ENCODE measurements at places on chromosomes 16 and 17.

- no peak for DNase-seq
Measured at GRCh38 chr17:73230088-73230487, 31.6 kb downstream of the CPSF4L start.

- DNase-seq = no peak
Measured at GRCh38 chr16:75087375-75087979, 29.1 kb downstream of the LDHD start.

DNA sequence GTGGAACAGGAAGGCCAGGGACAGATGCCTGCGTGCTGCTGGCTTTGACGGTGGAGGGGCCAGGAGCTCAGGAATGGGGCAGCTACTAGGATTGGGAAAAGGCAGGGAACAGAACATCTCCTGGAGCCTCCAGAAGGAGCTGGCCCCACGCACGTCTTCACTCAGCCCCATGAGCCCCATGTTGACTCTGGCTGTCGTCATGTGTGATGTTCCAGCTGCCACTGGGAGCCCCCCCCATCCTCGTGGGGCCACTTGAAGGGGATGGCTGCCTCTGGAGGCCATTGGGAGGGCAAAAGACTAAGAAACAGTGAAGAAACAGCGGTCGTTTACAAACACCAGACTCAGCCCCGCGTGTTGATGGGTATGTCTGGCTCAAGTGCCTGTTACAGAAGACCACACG is 18.5 kb upstream of the APRT start:
- DNase-seq = no peak

GRCh38 chr17:42835732-42836131 is 2.5 kb downstream of the PSME3 start:
- no peak for DNase-seq

DNA sequence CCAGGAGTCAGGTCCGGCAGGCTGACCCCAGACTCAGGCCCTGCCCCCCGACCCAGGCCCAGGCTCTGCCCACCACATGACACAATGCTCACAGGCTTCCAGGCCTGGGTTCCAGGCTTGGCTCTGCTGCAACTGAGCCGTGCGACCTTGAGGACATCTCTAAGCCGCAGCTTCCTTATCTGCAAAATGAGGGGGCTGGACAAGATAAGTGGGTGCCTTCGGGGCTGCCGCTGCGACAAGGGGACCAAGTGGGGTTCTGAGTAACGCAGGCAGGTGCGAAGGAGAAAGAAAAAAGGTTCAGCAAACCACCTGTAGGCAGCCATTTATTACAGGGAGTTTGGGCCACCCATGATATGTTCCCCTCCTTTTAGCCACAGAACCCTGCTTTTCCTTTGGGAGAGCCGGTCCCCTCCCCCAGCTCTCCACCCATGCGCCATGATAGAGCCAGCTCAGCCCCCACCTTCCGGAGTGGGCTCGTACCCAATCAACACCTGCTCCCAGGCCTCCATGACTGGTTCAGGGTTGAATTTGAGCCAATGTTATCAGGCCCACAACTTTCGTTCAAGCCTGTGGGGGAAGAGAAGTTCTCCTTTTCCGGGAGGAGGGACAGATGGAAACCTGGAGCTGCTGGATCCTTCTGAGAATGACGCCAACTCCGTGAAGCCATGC is 38.2 kb downstream of the RTN4RL1 start:
- no peak for DNase-seq

- DNase-seq = no peak
Measured at GRCh38 chr17:64648234-64648633, 13.9 kb downstream of the SMURF2 start.

DNA sequence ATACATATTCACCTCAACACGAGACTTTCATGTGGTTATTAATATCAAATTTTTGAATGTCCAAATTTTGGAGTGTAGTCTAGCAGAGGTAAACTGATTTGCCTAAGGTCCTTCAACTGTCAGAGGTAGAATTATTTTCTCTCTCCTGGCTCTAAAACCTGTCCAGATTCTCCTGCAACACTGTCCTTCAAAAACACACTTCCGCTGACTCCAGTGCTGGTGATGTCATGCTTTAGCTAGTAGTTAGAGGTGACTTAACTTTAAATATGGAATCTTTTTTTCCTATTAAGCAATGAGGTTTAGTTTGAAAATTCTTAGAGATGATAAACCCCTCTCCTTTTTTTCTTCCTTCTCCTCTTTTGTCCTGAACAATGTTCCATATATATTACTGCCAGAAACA is 10.8 kb upstream of the CBLN1 start:
- DNase-seq = no peak

DNA sequence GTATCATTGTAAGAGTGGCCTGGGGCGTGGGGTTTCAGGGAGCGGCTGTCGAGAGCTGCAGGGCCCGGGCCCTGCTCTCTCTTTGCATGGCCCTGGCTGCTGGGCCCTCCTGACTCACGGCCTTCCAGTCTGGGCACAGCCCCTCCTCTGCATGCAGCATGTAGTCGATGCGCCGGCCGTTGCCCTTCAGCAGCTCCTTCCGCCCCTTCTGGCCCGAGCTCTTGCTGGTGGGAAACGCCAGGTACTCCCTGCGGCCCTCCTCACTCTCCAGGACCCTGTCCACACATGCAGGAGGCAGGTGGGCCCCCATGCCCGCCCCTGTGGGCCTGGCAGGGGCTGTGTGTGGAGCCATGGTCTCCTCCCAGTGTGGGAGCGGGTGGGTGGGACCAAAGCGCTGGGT is 50.7 kb downstream of the PRMT7 start:
- no peak for DNase-seq

GRCh38 chr16:19113577-19114358 is at the start of gene ITPRIPL2:
ITPRIPL2 (plus strand) TSS chr16:19113964; CDS start chr16:19114462, 498 bp downstream.
- no peak for DNase-seq

DNA sequence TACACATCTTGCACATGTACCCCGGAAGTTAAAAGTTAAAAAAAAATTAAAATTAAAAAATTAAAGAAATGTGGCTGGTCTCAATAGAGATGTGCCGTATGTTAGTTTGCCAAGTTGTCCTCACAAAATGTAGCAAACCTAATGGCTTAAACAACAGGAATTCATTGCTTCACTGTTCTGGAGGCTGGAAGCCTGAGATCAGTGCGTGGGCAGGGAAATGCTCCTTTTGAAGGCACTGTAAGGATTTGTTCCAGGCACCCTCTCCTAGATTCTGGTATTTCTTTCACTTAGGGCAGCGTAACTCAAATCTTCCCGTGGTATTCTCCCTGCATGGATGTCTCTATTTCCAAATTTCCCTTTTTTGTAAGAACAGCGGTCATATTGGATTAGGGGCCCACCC is 32.7 kb upstream of the MON1B start:
- no peak for DNase-seq

- DNase-seq = no peak
Measured at GRCh38 chr17:29977836-29978235, 36.4 kb downstream of the EFCAB5 start.

- no peak for DNase-seq
Measured at GRCh38 chr16:72886346-72886974, 161.5 kb downstream of the ZFHX3 start.

- DNase-seq = no peak
Measured at GRCh38 chr17:52737071-52737470, 578.6 kb upstream of the CA10 start.

GRCh38 chr17:64024215-64024654 is 3.8 kb upstream of the ICAM2 start:
- no peak for DNase-seq

GRCh38 chr16:60459463-60459862 is 1576.8 kb downstream of the CDH8 start:
- no peak for DNase-seq

- DNase-seq = no peak
Measured at GRCh38 chr16:3285131-3285530, 1.8 kb downstream of the ZNF263 start.

DNA sequence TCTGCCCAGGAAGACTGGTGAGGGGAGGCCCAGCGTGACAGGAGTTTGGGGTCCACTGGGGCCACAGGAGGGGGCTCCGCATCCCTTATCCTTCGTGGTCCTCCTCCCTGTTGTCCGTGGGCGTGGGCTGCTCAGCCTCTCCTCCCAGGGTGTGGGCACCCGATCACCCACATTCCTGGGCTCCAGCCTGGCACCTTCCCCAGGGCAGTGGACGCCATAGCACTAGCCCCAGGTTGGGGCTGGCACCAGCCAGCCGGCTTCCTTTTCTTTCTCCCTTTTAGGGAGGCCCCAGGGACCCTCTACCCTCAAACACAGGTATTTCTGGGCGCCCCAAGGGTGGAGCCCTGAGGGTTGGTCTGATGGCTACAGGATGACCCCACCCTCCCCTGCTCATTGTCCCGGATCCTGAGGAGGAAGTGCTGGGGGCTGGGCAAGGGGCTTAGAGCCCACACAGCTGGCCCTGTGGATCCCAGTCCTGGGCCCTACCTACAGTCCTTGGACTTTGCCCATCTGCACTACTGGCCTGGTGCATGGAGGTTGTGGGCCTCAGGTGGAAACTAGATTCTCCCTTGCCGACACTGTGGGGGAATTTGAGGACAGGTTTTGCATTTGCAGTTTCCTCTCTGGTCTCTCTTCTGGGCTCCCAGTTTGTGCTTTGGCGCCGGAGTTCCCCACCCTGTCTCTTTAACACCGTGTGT is 1.1 kb downstream of the KIF1C start:
- no peak for DNase-seq

GRCh38 chr17:79023886-79024771 is at the start of gene C1QTNF1:
C1QTNF1 (plus strand) TSS chr17:79024169; CDS start chr17:79043969, 19,800 bp downstream.
- no peak for DNase-seq

- DNase-seq = no peak
Measured at GRCh38 chr17:44346064-44346844, 1.2 kb downstream of the GRN start.

DNA sequence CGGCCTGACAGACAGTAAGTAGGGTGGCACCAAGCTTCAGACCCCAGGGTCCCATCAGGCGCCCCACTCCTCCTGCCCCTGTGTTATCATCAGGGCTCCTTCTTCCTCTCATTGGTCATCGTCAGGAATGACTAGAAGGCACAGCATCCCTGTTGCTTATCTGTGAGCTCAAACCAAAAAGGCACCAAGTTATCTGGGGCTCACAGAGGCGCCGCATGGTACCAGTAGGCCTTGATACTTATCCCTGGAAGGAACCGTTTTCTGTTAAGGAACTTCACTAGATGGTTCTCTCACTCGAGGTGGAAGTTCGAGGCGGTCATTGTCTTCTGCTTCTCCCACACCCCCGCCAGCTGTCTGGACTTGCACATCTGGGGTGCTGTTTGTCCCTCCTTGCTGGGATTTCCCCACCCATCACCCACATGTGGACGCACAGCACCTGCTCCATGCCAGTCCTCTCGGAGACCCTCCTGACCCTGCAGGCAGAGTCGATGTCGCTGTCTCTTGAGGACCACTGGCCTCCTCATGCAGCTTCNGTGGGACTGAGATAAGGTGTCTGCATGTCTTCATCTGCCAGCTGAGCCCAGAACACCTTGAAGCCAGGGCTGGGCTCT is 52.1 kb downstream of the METRNL start:
- no peak for DNase-seq

DNA sequence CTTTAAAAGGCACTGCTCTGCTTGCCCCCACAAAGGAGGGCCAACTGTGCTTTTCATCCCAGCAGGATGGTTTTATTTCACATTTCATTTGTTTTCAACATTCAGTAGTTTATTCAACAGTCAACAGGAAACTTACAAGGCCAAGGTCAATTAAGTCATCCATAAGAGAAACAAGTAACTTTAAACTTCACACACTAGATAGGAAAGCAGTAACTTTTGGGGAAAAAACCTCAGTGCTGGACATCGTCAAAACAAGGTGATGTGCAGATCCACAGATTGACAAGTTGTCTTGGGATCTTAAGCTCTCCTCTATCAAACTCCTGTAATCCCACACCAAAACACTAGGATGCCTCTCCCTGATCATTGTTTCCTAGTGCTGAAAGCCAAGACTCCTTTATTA is 18.5 kb downstream of the NFE2L1 start:
- no peak for DNase-seq

GRCh38 chr16:11386791-11387546 is 41.7 kb downstream of the RMI2 start:
- DNase-seq = no peak

DNA sequence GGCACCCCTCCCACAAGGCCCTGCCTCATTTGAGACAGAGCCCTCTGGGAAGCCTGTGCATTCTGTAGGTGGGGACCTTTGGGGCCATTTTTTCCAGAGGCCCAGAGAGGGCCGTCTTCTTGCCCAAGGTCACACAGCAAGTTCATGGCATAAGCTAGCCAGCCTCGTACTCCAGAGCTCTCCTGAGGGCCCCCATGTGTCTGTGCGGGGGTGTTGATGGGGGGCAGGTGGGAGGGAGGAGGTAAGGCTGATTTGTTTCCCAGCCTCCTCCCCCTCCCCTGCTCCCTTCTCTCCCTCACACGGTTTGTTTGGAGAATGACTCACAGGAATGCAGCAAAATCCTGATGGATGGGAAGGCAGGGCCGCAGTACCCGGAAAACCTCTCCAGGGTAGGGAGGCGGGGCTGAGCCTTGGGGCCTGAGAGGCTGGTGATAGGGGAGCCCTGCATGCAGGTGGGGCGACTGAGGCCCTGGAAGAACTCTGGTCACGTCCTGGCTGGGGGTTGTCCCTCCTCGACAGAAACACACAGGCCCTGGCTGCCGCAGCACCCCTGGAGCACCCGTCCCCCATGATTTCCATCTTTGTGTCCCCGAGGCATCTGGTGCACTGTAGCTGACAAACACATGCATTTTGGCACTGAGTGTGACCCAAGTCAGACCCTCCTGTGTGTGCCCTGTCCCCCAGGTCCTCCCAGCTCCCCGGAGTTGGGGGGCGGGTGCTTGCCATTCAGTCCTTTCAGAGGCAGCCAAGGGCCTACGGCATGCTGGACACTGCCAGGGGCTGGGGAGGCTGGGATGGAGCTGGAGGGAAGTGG is 29.7 kb downstream of the RAI1 start:
- no peak for DNase-seq

DNA sequence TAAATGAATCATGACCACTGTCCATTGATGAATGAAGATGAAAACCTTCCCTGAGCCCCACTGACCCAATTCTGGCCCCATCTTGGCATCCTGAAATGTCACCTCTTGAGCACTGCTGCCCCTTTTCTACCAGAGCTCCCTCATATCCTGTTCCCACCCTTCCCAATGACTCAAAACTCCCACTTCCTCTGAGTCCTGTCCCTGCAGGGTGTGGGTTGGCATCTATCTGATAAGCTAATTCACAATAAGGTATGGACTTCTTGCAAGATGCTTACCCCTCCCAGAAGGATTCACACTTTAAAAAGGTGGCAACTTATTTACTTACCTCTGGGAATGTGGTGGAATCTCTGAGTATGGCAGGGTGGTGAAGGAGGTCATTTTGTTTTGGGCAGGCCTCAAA is 13.3 kb upstream of the CSNK2A2 start:
- no peak for DNase-seq

All from stimulated activated CD8-positive, alpha-beta memory T cell treated with anti-CD3 and anti-CD28 coated beads, Interleukin-4, amount 100 ng/mL, for 1 hour (primary cell).